ENCODE measurements at places on chromosomes 1 and 21.

- DNase-seq, result no peak
These were observed 30.2 kb upstream of the PHGDH start for GRCh38 chr1:119681560-119681959.

GRCh38 chr1:13494025-13494424 lies 19.8 kb downstream of the LRRC38 start:
- DNase-seq, result no peak

DNA sequence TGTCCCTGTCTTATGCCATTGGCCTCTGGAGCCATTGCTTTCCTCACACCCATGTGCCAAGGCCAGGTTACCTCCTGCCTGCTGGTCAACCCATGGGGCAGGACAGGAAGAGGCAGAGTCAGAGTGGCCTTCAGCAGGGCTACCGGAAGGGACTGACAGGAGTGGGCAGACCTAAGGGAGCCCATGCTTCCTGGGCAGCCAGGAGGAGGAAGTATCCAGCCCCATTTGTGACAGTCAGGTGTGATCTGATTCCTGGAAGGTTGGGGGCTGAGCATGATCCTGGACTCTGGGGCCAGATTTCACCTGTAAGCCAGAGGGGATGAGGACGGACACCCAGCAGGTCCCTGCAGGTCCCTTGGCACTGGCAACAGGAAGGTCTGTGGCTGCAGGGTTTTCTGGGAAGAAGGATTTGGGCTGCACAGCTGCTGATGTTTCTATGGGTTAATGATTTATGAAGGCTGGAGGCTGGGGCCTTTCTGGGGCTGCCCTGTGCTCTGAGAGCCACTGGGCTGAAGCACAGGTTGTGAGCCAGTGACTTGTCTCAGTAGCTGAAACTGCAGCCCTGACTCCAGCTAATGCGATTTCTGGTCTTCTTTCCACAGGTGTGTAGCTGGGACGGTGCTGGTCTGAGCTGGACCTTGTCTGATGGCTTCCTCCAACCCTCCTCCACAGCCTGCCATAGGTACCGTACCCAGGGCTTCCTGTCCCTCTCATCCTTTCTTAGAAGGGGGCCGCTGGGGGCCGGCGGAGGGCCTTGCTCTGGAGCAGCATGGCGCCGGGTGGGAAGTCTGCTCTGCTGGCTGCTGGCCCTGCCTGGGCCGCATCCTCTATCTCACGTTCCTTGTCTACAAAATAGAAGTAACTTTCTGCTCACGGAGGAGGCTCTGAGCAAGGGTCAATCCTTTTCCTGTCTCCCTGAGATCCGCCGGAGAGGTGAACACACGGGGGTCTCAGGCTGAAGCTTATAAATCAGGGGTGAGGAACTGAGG lies 40.7 kb downstream of the ARHGEF10L start:
- no peak for DNase-seq

- no peak for DNase-seq
These were observed 19.1 kb upstream of the MYOG start for GRCh38 chr1:203104789-203105390.

DNA sequence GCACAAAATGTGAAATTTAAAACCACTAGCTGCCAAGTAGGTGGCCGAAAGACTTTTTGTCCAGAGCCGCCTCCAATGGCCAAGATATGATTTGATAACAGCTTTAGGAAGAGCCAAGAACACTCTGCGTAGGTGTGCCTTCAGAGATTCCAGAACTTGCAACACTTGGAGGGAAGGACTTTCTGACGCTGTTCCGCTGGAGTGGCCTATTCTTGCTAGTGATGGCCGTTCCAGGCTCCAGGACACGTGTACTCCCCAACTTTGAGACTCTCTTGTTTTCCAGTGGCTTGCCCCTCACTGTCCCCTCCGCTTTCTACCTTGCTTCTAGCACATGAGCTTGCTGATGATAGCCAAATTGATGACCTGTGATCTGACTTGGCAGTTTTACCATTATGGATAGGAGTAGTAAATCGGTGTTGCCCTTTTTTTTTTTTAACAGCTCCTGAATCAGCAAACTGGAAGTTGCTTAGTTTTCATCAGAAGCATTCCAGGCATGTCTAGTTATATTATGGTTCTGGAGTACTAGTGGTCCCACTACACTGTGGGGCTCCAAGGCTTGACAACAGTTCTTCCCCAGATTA lies 1.0 kb downstream of the PRDX6 start:
- DNase-seq, result no peak

DNA sequence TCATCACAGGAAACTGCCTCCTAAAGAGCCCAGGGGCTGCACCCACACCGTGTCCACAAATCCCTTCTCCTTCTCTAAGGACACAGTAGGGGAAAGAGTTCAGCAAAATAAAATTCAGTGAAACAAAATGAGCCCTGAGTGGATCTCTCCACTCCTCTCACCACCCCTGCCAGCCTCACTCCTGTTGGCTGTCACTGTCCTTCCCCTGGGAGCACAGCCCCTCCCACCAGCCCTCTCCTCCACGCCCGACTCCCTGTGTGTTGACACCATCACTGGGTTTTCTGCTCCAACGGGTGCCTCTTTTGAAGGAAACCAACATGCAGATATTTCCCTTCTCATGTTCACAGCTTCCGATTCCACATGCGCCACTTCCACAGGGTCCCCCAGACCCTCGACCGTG lies 356.2 kb downstream of the AJAP1 start:
- DNase-seq, result no peak
